ENCODE measurements at places on chromosomes 7 and 10.

DNA sequence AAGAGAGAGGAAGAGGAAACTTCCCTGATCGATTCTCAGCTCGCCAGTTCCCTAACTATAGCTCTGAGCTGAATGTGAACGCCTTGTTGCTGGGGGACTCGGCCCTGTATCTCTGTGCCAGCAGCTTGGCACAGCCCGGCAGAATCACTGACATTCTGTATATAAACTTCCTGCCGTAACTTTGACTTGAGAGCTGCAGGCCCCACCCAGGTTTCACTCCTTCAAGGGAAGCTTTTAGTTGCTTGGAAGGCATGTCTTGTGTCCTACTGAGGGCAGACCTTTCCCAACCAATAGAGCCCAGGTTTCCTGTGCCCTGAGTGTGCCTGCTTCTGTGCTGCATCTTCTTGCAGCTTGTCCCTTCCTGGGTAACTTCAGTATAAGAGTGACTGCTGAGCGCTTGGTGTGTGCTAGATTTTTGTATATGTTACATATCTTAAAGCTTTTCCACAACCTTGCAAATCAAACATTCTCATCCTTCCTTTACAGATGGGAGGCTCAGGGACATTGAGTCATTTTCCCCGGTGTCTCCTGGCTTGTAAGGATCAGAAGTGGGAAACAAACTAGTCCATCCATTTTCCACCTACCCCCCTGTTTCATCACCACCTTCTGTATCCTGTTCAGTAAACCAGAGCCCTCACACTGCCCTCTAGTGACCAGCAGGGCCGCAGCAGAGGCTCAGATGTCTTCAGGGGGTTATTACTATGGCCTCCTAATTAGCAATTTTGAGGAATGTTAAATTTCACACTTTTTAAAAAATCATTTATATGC is 225.2 kb upstream of the PRSS58 start:
- peak; percentile 52 for DNase-seq

DNA sequence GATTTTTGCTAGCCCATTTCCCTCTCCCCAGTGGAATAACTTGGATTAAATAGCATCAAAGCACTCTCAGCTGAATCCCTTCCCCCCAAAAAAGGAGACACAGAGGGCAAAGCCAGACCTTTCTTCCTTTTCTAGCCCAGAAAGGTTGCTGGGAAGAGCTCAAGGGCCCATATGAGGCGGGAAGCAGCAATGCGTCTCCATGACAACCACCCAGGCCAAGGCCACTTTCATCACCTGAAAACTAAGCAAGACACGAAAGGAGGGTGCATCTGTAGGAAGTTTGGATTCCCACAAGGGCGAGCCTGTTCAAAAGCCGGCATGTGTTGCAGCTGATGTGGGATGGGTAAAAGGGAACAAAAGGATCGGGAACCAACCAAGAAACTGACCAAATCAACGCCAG is 229.1 kb downstream of the PLXNA4 start:
- no peak for DNase-seq

GRCh38 chr10:100873827-100874326 is 38.9 kb upstream of the SLF2 start:
- no peak for DNase-seq

GRCh38 chr7:123131556-123131955 is 68.2 kb downstream of the SLC13A1 start:
- DNase-seq, result no peak

DNA sequence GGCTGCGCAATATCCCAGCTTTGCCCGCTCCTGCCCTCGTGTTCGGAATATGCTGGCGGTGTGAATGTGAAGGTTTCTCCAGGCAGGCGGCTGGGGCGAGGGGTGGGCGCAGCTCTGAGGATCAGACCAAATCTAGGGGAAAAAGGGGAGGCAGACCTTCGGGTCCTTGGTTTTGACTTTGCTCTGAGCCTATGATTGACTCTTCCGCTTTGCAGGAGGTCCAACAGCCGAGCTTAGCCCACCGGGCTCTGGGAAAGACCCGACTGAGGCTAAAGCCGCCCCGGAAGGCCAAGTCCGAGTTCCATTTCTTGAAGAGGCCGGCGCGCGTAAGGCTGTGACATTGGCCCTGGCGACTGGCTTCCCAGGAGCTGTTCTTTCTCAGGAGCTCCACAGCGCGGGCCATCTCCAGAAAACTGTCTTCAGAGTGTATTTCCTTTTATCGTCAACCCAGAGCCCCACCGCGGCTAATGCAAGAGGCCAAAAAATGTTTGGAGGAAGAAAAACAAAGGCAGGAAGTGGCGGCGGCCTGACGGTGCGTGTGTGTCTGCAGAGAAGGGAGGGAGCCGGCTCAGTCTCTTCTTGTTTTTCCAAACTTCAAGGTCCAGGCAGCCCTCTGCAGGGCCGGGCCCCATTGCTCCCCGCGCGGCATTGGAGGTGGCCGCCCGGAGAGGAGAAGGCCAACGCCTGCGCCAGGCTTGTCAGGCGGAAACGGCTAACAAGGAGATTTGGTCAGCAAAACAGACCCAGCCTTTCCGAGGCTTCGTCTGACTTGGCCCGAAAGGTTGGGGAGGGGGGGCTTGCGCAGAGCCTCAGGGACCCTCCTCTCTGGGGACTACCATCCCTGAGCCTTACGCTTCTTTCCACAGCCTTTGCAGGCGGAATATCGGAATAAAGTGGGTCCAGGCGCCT is 3.6 kb upstream of the HOXA11 start:
- no peak for DNase-seq

DNA sequence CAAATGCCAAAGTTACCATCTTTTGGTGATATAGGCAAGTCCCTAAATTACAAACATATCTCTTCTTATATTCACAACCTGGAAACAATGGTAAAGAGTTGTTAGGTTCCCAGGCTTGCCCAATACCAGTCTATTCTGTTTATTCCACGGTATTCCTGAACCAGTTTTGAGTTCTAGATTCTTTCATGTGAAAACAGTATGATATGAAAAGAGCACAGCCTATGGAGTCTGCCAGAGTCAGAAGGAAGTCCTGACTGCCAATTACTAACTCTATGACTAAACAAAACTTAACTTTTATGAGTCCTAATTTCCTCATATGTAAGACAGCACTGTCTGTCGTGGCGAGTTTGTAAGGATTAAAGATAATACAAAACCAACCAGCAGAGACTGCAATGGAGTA is 5.6 kb downstream of the ABI1 start:
- no peak for DNase-seq

- no peak for DNase-seq
These were observed 2.1 kb upstream of the LIPM start for GRCh38 chr10:88800152-88801125.

GRCh38 chr10:127153181-127153580 is 43.2 kb downstream of the INSYN2A start:
- no peak for DNase-seq

- no peak for DNase-seq
These were observed 112.8 kb upstream of the STEAP1B start for GRCh38 chr7:22612776-22613175.

GRCh38 chr10:120394446-120394845 is 62.6 kb upstream of the PLPP4 start:
- no peak for DNase-seq

DNA sequence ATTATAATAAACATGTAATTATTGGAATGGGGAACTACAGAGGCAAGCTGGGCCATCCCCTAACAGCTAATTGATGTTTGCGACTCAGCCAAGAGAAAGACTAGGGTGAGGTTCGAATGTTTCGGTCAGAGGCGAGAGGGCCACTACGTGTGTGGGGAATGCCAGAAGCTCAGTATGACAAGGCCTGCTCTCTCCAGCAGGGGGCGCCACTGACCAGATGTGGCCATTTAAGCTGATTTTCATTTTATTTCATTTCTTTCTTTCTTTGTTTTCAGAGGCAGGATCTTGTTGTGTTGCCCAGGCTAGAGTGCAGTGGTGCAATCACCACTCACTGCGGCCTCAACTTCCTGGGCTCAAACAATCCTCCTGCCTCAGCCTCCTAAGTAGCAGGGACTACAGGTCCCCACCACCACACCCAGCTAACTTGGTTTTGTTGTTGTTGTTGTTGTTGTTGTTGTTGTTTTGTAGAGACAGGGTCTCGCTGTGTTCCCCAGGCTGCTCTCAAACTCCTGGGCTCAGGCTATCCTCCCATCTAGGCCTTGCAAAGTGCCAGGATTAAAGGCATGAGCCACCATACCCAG is 38.1 kb downstream of the TMEM130 start:
- DNase-seq, result peak; percentile 30

- DNase-seq, result no peak
These were observed 24.2 kb downstream of the STN1 start for GRCh38 chr10:103893817-103894216.

DNA sequence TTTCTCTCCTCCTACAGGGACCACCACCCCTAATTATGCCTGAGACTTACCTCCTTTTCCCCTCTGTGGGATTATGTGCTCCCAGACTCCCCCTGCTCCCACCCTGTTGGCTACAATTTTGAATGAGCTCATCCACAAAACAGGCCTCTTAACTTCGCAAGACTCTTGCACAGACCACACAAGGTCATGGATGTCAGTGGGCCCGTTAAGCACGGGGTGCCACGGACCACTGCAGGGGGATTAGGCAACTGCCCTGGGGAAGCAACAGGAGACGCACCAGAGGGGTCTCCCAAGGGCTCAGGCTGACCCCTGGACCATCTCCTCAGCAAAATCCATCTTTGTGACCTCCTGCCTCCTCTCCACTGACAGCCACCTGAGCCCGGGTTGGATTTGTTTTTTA is 42.1 kb upstream of the COL13A1 start:
- no peak for DNase-seq

DNA sequence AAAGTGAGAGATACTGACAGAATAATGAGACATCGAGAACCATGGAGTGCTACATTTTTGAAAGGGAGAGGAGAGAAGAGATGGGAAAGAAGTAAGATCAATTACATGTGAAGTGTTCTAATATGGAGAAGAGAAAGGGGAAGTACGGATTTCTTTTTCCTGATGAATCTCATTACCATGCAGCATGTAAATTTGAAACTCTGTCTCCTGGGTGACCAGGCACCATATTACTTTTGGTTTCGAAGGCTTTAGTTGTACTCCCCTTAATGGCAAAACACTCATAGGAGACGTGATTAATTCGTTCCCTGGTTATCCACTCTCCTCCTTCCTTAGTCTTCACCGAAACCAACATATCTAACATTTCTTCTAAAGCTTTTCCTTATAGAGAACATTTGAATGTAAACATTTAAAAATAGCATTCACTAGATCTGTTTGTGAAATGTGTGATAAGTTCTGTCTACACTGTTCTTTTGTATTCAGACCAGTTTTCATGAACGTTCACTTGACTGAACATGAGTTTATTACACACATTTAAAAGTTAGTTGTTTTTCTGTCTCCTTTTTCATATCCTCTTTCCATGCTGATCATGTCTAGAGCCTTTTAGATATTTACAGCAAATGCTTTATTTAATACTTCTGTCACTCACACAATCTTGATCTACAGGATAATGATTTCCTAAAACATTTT is 80.2 kb upstream of the MSRB2 start:
- no peak for DNase-seq

- DNase-seq, result no peak
These were observed 5.2 kb upstream of the HTR7 start for GRCh38 chr10:90862908-90863514.

DNA sequence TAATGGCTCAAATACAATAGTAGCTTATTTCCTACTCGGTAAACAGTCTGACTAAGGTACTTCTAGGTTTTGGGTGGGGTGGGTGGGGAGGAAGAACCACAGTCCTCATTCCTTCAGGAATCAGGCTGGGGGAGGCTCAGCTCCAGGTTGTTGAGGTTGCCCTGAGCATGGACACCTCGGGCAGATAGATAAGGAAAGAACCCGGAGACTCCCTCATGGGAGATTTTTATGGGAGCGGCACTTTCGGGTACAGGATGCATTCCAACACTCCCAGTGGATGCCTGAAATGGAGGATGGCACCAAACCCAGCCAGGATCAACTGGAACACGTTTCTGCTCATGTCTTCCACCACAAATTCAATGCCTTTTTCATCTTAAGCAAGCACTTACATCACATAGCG is 5.5 kb upstream of the GSDME start:
- DNase-seq, result no peak

DNA sequence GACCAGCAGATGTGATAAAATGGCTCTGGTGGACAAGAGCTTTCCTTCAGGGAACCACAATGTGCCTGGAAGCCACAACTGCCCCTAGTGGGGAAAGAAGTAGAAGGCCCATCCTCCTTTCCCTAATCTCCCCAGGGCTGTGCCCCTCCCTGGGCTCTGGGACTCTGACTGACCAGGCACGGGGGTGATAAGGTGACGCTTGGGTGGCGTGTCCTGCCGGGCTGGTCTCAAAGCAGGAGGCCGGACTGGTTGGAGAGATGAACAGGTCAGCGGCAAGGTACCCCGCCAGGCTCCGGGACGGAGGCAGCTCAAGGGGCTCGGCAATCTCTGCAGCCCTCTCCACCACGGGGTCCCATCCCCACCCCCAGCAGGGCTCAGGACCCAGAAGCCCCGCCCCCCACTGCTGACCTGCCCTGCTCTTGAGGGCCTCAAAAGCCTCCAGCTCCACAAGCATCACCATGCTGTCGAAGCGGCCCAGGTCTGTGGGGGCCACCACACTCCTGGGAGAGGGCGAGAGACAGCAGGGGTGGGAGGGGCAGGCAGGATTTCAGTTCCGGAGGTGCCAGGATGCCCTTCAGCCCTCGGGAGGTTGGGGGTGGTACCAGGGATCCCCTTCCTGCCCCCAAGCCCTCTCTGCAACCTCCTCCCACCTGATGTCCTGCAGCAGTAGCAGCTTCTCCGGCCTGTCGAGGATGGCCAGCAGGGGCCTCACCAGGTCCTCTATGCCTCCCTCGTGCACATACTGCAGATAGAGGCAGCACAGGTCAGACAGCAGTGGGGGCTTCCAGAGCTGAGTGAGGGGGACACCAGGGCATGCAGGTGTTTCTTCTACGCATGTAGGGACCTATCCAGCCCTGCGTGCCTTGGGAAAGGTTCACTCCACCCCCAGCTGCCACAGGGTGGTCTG is 12.2 kb downstream of the LZTS2 start:
- DNase-seq, result no peak

DNA sequence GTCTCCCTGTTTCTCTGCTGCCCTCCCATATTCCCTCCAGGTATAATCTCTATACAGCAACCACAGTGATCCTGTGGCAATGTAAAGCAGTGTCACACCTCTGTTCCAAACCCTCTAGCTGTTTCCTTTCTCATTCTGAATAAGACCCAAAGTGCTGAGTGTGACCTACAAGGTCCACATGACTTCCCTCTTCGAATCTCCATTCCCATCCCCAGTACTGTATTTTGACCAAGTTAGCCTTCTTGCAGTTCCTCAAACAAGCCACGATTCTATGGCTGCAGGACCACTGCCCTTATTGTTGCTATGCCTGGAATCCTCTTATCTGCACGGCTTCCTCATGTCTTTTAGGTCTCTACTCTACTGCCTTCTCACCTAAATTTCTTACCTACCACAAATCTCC is 291.9 kb downstream of the DOCK4 start:
- no peak for DNase-seq

DNA sequence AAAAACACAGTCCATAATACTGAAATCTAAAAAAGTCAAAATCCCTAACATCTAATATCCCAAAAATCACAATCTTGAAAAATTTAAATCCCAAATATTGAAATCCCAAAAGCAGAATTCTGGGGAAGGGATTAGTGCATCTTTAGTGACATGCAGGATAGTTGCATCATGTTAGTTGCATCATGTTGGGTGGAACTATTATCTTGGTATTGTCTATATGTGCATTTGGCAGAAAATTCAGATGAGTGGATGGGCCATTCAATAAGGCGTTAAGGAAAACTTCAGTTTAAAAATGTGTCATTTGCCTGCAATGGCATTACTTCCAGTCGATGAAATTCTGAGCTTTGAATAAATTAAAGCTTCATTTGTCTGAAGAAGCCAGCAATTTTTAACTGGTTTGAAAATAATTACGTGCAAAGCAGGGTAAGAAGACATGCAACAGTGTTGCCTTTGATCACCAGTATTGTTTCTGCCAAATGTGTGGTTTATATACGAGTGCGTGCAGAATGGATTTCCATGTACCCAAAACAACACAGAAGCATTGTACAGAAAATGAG is 221.4 kb upstream of the NFE2L3 start:
- no peak for DNase-seq
